Mucosa of gallbladder (tissue), 1 donor: ENCODE measurements at places on chromosomes 5 and 9.

DNA sequence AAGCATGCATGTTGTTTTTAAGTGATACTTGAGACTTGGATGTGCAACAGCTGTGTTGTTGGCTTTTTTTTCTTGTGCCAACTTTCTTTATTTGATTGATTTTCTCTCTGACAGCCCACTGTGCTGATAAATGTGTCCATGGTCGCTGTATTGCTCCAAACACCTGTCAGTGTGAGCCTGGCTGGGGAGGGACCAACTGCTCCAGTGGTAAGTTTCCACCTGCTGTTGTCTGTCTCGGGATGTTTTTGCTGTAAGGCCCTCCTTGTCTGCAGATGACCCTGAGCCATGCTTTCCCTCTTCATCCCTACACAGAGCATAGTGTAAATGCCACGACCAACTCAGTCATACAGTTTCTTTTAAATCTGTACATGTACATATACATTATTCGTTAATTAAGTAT lies 79.2 kb downstream of the MEGF10 start:
- no peak for DNase-seq

GRCh38 chr5:147464211-147464610 lies 45.7 kb downstream of the DPYSL3 start:
- DNase-seq = no peak

DNA sequence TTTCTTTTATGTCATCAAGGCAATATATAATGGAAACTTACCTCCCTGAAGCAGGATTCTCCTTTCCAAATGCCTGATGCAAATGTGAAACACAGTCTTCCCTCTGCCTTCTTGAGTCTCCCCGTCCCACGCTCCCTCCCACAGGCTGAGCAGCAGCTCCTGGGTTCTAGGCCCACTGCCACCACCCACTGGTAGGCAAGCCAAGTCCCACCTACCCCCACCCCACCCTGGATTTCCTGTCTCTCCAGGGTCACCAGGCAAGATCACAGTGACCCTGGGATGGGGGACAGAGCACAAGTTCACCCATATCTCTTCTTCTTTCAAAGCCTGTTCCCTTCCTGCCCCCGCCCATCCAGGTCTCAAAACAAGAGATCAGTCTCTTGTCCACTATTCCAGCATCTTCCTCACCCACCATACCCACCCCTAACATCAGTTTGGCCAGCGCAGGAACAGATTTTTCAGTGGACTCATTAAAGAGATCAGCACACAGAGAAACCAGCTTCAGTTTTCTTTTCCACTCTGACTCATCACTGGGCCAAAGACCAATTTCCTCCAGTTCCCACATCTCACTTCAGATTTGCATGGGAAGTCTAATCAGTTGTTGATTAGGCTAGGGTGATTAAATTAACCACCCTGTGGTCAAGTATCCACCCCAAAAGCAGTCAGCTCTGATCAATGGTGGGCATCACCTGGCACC lies 151.5 kb downstream of the ACTL7B start:
- no peak for DNase-seq

GRCh38 chr9:5269249-5269715 lies 35.2 kb downstream of the RLN2 start:
- no peak for DNase-seq

DNA sequence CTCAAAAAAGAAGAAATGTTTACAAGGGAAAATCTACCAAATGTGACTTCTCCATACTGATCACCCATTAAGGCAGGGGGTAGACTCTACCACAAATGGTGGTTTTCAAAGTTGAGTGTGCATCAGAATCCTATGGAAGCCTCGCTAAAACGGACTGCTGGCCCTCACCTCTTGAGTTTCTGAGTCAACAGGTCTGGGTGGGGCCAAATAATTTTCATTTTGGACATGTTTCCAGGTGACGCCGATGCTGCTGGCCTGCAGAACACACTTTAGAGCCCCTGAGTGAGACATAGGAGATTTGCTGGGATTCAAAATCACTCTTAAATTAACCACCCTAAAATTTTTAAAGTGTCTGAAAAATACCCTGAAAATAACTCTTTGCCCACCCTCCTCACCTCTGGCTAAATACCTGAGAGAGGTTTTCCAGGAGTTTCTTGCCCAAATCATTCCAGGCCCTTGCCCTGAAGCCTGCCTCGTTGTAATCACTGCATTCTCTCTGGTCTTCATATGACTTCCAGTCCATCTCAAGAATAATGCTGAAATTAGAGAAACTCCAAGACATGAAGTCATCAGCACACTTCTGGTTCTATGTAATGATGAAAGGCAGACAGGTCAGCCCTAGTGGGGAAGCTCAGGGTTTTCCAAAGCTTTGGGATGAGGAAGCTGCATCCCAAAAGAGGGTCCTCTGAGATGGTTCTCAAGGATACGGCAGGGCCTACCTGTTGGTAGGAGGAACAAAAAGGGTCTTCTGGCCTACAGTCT lies 18.2 kb downstream of the C9orf152 start:
- DNase-seq = no peak

- no peak for DNase-seq
Measured at GRCh38 chr5:168714046-168714445, 134.9 kb upstream of the PANK3 start.

DNA sequence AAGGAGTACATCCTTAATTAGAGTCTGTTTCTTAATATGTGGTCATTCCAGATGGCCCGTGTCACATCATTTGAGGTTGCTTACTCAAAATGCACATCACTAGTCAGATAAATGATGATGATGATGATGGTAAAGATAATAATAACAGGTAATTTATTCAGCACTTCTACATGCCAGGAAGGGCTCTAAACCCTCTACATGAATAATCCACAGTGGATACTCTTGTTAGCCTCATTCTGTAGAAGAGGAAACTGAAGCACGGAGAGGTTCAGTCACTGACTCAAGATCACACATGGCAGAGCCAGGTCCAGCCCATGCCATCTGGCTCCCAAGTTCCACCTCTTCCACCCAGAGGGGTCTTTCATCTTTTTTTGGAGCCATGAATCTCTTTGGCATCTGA lies 11.7 kb downstream of the SH3PXD2B start:
- DNase-seq = no peak

DNA sequence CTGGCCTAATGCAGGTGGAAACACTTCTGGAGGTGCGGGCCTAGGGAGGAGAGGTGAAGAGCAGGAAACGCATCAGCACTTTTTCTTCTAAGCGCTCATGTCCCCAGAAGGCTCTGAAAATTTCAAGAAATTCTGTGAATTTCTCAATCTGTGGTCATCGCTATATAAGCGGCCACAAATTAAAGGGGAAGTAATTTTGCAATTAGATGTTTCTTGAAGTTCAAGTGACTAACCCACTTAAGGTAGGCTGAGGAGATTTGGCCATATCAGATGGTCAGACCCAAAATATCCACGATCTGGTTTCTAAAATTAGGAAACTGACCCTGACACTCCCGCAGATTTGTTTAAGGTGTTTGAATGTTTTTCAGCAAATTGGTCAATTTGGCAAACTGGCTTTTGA lies 16.6 kb upstream of the HMGCR start:
- DNase-seq = no peak

DNA sequence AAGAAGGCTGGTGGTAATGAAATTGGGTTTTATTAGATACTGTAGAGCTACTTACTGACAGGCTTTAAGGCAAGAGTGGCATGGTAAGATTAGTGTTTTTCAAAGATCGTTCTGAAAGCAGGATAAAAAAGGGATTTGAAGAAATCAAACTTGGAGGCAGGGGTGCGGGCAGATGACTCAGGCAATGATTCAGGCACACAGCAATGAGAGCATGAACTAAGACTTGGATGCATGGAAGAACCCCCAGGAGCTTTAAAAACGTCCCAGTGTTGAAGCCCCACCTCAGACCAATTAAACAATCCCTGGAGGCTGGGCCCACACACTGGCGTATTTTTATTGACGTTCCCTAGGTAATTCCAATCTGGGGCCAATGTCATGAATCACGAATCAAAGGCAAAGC lies 102.5 kb downstream of the SREK1 start:
- DNase-seq = no peak

GRCh38 chr9:110241858-110242321 lies 14.4 kb downstream of the TXN start:
- no peak for DNase-seq
